Activated CD8-positive, alpha-beta memory T cell treated with anti-CD3 and anti-CD28 coated beads, Interleukin-2, amount 10 ng/mL, durations not matched to agents 7 days and 5 days (primary cell): ENCODE measurements at places on chromosomes 2 and 18. TPM values are rescaled to one million over a fixed set of nuclear protein-coding genes. Genes with fewer than 3 reads are reported as not detected.

Gene HSBP1L1
- total RNA-seq, result 5.0 TPM

Gene IL37
- not detected for total RNA-seq

Gene CD302
- total RNA-seq, result 0.20 TPM

- no peaks in the 10 kb centered on the region for H3K4me1 ChIP-seq
- no peaks in the 10 kb centered on the region for H3K27me3 ChIP-seq
- DNase-seq, result no peak
- H3K27ac ChIP-seq, result no peak overlapping the region
- H3K4me3 ChIP-seq, result no peak overlapping the region
These were observed 359.3 kb downstream of the KIAA1328 start for GRCh38 chr18:37188016-37188791.

Gene CTAGE1
- not detected for total RNA-seq

DNA sequence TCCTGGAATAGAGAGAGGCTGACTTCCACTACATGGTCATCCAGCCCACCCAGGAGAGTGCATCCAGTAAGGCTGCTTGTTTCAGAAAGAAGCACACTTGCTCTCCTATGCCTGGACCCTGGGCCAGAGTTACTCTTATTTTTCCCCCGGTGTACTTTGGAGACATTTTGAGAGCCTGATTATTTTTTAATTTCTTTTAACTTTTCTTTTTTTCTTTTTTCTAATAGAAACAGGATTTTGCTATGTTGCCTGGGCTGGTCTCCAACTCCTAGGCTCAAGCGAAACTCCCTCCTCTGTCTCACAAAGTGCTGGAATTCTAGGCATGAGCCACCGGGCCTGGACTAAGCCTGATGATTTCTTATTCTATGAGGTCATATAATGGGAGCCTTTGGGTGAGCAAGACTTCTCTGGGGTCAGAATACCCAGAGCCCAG lies 62.2 kb downstream of the RPL37A start:
- no peaks in the 10 kb centered on the region for H3K4me1 ChIP-seq
- DNase-seq, result no peak
- H3K4me3 ChIP-seq, result no peak overlapping the region
- H3K27me3 ChIP-seq, result peaks cover 6% of the 10 kb centered on the region
- H3K36me3 ChIP-seq, result no peaks in the 10 kb centered on the region

Gene UGT1A5
- not detected for total RNA-seq

Gene HDLBP
- total RNA-seq, result 176 TPM

Gene CNGA3
- not detected for total RNA-seq

Gene C2orf72
- total RNA-seq, result 0.18 TPM

DNA sequence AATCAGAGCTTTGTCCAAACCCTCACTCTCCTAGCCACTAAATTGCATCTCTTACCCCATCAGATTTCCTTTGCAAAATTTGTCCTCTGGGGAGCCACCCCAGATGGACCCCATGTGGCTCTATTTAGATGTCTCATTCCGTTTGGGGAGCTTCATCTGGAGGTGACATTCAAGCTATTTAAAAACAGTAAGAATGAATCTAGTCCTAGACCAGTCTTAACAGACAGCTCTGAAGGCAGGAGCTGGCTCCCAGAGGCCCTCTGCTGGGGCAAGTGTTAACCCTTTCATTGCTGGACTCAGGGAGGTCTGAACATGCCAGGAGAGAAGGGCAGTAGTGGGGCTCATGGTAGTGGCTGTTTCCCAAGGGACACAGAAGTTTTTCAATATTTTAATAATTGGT lies 59.2 kb downstream of the RPL37A start:
- no peak overlapping the region for H3K27ac ChIP-seq
- no peak for DNase-seq
- H3K27me3 ChIP-seq, result peaks cover 6% of the 10 kb centered on the region
- H3K4me1 ChIP-seq, result no peaks in the 10 kb centered on the region
- H3K4me3 ChIP-seq, result no peak overlapping the region
- H3K36me3 ChIP-seq, result no peaks in the 10 kb centered on the region

DNA sequence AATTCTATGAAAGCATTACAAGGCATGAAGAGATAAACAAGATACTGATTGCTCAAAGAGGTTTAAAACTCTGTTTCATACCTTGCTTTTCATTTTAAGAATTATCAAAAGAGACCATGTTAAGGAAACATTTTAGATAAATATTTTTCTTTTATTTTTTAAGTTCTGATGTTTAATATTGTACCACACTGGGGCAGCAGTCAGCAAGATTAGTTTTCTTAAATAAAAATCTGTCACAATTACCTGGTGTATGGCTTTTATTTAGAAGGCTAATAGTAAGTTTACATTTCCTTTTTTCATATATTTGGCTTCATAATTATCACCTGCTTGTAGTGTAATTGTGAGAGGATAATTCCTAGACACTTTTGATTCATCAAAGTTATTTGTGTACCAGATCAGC lies 46.4 kb downstream of the ZNF804A start:
- H3K36me3 ChIP-seq, result no peaks in the 10 kb centered on the region
- H3K4me1 ChIP-seq, result no peaks in the 10 kb centered on the region
- no peak overlapping the region for H3K4me3 ChIP-seq

Gene CIDEA
- not detected for total RNA-seq

DNA sequence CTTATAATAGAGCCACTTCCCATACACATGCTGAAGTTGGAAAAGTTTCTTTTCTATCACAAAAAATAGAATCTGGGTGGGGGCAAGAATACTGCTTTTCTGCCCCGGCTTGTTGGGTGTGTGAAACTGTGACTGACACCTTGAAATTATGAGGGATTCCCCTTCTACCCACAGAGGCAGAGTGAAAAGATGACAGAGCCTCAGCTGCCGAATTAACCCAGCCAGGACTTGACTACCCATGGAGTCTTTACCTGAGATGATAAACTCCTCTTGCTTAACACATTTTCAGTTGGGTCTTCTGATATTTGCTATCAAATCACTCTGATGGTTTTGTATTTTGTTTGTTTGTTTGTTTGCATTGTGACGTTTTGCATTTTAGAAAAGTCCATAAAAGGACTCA lies 66.0 kb upstream of the PMAIP1 start:
- no peak overlapping the region for H3K27ac ChIP-seq
- H3K36me3 ChIP-seq, result no peaks in the 10 kb centered on the region
- peaks cover 16% of the 10 kb centered on the region for H3K4me1 ChIP-seq
- H3K4me3 ChIP-seq, result no peak overlapping the region

Gene TEX44
- not detected for total RNA-seq

Gene STEAP3
- 0.15 TPM for total RNA-seq

GRCh38 chr2:128714285-128714684 lies 395.6 kb upstream of the HS6ST1 start:
- H3K4me3 ChIP-seq, result no peak overlapping the region
- DNase-seq, result no peak
- no peaks in the 10 kb centered on the region for H3K36me3 ChIP-seq
- no peaks in the 10 kb centered on the region for H3K4me1 ChIP-seq
- peaks cover 20% of the 10 kb centered on the region for H3K27me3 ChIP-seq

- H3K27me3 ChIP-seq, result peaks cover 40% of the 10 kb centered on the region
- peak overlapping the region; percentile 88 for H3K27ac ChIP-seq
- DNase-seq, result no peak
- H3K36me3 ChIP-seq, result peaks cover 9% of the 10 kb centered on the region
- peaks cover 79% of the 10 kb centered on the region for H3K4me1 ChIP-seq
These were observed 20.0 kb upstream of the SPATA3 start for GRCh38 chr2:230975927-230976326.

DNA sequence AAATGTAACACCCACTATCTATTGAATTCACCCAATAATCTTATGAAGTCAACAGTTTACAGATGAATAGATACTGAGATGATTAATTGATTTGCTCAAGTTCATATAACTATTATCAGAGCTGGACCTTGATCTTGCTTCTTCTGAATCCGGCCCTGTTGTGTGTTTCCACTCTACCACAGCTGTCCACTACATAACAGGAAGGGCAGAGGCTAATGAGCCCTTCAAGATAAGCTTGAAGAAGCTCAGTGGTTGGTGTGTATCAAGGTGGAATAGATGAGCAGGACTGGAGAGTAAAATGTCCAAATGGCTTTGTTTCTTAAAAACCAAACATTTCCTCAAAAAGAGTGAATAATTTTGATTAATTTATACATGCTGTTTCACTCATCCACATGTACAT lies 56.4 kb upstream of the ITGB6 start:
- DNase-seq, result no peak
- no peak overlapping the region for H3K4me3 ChIP-seq
- H3K4me1 ChIP-seq, result no peaks in the 10 kb centered on the region
- no peak overlapping the region for H3K27ac ChIP-seq
- no peaks in the 10 kb centered on the region for H3K36me3 ChIP-seq

Gene TMEM150A
- 1.7 TPM for total RNA-seq

Gene MLPH
- total RNA-seq, result not detected

GRCh38 chr2:73172963-73173362 lies 29.4 kb upstream of the NOTO start:
- H3K27ac ChIP-seq, result no peak overlapping the region
- H3K27me3 ChIP-seq, result peaks cover 46% of the 10 kb centered on the region
- H3K4me1 ChIP-seq, result peaks cover 17% of the 10 kb centered on the region
- H3K4me3 ChIP-seq, result no peak overlapping the region
- DNase-seq, result no peak

DNA sequence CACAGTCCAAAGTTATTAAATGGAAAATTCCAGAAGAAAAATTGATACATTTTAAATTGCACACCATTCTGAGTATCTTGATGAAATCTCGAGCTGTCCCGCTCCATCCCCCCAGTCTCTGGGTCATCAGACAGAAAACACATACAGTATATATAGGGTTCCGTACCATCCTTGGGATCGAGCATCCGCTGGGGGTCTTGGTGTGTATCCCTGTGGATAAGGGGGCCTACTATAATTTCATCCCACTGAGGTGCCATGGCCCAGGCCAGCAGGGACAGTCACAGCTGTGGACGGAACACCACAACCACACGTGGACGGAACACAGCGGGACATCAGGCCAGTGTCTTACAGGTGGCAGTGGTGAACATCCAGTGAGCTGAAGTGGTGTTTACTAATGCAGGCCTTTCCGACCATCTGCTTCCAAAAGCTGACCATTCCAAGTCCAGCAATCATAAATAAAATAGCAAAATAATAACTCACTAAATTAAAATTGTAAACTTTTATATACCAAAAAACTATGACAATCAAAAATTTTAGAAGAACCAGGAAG lies 14.0 kb downstream of the TWIST2 start:
- peaks cover 10% of the 10 kb centered on the region for H3K27me3 ChIP-seq
- H3K36me3 ChIP-seq, result no peaks in the 10 kb centered on the region
- no peak overlapping the region for H3K4me3 ChIP-seq

DNA sequence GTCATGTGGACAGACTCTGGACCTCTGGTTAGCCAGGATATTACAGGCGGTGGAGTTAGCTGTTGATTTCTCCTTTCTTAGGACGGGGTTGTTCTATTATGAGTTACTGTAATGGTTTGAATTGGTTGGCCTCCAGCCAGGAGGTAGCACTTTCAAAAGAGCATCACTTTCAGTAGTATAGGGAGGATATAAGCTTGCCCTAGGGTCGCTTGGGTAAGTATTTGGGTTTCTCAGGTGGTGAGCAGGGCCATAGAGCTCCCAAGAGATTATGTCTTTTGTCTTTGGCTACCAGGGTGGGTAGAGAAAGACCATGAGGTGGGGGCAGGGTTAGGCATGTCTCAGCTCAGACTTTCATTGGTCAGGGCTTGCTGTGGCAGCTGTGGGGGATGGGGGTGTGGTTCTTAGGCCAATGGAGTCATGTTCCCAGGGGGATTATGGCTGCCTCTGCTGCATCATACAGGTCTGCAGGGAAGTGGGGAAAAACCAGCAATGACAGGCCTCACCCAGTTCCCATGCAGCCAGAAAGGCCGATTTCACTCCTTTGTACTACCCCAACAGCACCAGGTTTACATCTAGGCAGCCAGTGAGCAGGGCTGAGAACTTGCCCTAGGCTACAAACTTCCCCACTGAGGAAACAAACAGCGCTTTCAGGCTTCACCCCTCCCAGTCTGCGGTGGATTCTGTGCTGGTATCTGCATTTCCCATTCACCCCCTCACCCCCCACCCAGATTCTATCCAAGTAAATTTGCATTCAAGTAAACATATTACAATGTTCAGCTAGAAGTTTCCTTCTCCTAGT lies 89.4 kb upstream of the SLC38A11 start:
- H3K27ac ChIP-seq, result no peak overlapping the region
- no peak for DNase-seq
- H3K27me3 ChIP-seq, result no peaks in the 10 kb centered on the region
- no peaks in the 10 kb centered on the region for H3K36me3 ChIP-seq
- H3K4me1 ChIP-seq, result no peaks in the 10 kb centered on the region
- no peak overlapping the region for H3K4me3 ChIP-seq

DNA sequence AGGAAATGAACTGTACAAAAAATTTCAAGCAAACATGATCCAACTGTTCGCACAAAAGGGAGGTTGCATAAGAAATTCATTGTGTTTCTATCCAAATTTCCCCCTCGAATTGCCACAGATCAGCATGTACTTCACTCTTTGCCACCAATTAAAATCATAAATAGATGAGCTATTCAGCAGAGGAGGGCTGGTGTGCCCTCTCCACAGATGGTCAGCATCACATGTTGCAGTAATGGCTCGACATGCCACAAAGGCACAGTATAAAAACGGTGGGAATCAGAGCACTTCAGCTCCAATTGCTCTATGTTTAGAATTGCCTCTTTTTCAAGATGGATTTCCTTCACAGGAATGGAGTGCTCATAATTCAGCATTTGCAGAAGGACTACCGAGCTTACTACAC lies at the start of gene G6PC2:
TSS of gene G6PC2 (plus strand) at position 289 of the 400 bp plus-strand sequence. CDS start at position 330, 41 bp downstream.
- DNase-seq, result no peak
- H3K4me3 ChIP-seq, result no peak within 1 kb of the TSS
- H3K27me3 ChIP-seq, result peaks cover 49% of the 10 kb centered on the region
- H3K36me3 ChIP-seq, result no peaks in the 10 kb centered on the region
- H3K4me1 ChIP-seq, result no peaks in the 10 kb centered on the region

GRCh38 chr2:226216575-226216974 lies 583.0 kb downstream of the IRS1 start:
- no peak overlapping the region for H3K4me3 ChIP-seq
- no peak for DNase-seq
- no peaks in the 10 kb centered on the region for H3K4me1 ChIP-seq
- no peak overlapping the region for H3K27ac ChIP-seq
